NCI-H1930 (cell line): ENCODE measurements at places on chromosomes 5 and 9.

DNA sequence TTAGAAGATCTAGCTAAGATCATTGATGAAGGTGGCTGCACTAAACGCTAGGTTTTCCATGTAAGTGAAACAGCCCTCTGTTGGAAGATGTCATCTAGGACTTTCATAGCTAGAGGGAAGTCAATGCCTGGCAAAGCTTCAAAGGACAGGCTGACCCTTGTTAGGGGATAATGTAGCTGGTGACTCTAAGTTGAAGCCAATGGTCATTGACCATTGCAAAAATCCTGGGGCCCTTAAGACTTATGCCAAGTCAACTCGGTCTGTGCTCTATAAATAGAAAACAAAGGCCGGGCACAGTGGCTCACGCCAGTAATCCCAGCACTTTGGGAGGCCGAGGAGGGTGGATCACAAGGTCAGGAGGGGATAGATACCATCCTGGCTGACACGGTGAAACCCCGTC, 26.6 kb upstream of the FIBCD1 start:
- no peak for DNase-seq

DNA sequence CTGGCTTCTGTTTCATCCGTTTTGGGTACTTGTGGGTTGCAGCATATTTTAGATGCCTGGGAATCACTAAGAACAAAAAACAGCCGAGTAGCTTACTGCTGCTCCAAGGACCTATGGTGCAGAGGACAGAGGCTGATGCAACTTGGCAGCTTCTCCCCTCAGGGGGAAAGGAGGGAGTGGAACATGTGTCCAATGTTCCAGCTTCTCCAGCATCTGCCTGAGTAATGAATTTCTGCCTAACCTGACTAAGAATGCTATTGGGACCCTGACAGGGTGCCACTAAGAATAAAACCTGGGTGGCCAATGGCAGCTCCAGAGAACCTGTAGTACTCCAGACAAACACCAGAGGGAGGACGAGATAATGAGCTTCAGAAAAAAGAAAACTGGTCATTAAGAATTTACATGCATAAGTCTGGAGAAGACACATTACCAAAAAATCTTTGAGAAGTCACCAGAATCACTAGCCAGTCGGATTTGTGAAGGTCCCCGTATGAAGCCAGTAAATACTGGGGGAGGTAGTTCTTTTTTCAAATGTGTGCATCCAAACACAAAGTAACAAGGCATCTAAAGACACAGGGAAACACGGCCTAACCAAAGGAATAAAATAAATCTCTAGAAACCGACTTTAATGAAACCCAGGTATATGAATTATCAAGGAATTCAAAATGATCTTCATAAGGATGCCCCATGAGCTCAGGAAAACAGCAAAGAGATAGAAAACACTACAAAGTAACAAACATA, 293.5 kb downstream of the HINT1 start:
- DNase-seq = no peak

DNA sequence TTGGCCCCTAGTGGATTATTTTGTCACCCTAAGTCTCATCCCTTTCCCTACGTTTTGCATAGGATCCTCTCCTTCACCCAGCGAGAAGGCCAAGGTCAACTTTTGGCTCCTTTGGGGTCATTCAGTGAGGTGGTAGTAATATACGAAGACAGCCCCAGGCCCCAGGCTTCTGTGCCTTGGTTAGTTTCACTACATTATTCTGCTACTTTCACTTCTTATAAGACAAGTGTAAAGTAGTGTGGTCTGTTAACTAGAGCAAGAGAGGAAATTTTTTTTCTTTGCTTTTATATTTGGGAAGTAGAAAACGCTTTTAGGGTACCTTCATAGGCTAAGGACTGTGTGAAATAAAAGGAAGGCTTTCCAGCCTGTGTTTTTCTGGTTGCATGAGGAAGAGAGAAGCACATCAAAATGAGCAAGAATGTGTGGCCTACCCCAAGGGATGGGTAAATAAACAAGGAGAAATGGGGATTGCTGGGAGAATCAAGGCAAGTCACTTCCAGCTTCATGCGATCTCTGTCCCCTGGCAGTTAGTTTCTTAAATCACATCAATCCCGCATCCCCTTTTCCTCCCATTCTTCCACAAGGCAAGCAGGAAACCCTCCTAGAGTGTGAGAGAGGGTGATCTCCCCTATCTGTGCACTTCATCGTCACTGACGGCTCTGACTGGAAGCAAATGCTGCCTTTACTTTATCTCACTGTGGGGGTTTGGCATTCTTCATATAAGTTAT, 677.0 kb upstream of the WWC1 start:
- DNase-seq = no peak

DNA sequence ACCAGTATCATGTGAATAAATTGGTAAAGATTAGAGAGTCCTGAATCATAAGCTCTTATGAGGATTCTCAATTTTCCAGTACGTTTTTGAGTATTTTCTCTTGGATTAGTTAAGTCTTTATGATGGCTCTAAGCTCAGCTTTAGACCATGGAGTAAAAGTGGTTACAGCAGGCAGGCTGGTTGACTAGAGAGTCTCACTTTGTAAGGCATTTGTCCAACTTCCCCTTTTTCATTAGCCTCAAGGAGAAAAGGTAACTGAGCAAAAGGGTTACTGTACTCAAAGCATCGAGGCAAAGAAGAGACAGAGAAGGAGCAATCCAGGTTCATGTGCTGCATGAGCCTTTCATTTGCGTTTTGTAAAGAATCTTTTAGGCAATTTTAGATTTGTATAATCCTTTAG, 8.5 kb downstream of the NOP16 start:
- DNase-seq = no peak

GRCh38 chr5:141420855-141421488, at the start of gene PCDHGA11:
Gene PCDHGA11 (plus strand): TSS chr5:141421051. CDS start chr5:141421228, 177 bp downstream.
- no peak for DNase-seq

DNA sequence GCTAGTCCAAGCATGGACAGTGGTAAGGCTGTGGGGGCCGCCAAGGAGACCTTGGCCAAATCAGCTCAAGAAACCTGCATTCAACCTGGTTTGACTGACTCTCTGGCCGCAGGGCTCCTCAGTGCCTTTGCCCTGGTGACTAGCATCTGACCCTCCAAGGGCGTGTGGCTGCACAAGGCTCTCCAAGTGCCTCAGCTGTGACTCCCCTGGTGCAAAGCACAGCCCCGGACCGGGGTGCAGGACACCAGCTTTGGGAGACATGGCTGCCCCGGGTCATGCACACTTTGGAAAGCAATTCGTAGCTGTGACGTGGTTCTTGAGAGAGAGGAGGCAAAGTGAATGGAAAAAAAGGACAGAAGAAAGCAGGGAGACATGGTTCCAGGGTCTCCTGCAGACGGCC, 245.2 kb upstream of the IRX2 start:
- no peak for DNase-seq

DNA sequence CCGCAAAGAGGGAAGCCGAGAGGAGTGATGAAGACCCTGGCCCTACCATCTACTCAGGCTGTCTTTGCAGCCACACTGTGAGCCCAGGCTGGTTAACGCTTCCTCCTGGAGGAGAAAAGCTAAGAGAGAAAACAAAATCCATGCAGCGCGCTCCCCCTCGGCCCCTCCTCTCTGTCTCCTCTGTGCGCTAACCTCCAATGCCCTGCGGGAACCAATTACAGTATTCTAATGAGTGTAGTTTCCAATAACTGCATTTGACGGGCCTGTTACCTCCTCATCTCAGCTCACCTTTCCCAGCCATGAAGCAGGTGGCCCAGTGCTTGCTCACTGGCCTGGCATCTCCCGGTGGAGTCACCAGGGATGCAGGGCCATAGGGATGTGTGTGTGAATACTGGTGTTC, 565.5 kb downstream of the EBF1 start:
- no peak for DNase-seq

- DNase-seq = no peak
Observed at GRCh38 chr5:83428126-83428525, 43.4 kb upstream of the VCAN start.

DNA sequence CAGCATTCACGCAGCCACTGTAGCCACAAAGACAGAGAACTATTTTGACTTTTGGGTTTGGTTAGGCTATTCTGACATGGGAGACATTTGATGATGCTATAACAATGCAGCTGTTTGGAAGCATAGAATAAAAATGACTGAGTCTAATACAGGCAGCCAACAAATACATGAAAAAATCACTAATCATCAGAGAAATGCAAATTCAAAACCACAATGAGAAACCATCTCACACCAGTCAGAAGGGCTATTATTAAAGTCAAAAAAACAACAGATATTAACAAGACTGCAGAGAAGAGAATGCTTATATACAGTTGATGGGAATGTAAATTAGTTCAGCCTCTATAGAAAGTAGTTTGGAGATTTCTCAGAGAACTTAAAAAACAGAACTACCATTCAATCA, 107.1 kb upstream of the POC5 start:
- no peak for DNase-seq

GRCh38 chr5:152439791-152440190, 34.7 kb upstream of the NMUR2 start:
- no peak for DNase-seq

GRCh38 chr5:173733831-173734501, 117.5 kb upstream of the BOD1 start:
- DNase-seq = no peak

- DNase-seq = no peak
Observed at GRCh38 chr5:41181691-41182564, 31.4 kb downstream of the C6 start.

DNA sequence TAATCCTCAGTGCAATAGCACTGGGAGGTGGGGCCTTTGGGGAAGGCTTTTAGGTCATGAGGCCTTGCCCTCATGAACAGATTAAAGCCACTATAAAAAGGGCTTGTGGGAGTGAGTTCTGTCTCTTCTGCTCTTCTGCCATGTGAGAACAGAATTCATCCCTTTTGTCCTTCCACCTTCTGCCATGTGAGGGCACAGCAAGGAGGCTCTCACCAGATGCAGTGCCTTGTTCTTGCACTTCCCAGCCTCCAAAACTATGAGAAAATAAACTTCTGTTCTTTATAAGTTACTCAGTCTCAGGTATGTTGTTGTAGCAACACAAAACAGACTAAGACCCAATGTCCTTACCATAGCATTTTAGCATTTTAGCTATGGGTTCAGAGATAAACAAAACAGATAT, 81.7 kb upstream of the CPLX2 start:
- no peak for DNase-seq

- DNase-seq = no peak
Observed at GRCh38 chr5:124474528-124475215, 271.8 kb downstream of the ZNF608 start.

DNA sequence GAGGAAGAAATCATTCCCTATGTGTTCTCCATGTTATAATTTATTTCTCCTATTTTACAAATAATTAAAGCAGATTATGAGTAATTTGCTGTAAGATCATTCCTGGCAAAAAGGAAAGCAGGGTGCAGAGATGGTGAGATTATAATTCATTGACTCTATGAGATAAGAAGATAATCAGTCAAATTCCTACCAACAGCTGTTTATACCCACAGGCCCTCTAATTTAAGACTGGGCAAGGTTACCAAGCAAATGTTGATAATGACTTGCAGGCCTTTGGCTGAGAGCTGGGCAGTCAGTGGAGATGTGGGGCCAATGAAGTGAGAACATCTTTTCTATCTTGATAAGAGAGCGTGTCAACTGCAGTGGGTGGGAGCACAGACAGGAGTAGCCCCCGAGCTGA, 222.7 kb downstream of the ICE1 start:
- no peak for DNase-seq

DNA sequence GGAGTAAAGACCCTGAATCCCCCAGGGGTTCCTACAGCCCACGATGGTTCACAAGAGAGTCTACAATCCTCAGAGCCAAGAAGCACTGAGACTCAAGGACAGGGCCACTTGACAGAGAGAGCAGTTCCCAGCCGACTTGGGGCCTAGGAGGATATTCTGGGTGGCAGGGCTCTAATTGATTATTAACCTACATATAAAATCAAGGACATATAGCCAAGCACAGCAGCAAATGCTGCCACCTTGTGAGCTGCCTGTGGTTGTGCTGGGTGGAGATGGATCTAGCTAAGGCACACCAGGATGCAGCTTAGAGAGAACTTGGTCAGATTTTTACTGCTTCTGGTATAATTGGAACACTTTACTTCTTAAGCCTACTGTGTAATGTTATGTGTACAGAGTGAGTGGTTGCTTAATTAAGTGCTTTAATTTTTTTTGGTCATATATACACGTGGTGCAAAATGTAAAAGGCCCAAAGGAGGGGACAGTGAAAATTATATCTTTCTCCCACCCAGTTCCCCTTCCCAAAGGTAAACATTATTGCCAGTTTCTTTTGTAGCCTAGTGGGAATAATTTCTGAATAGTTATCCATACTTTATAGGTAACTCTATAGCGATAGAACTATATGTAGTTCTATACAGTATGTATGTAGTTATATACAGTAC, 78.8 kb downstream of the F2RL2 start:
- DNase-seq = no peak

- no peak for DNase-seq
Observed at GRCh38 chr9:87610200-87611155, 112.8 kb downstream of the DAPK1 start.

DNA sequence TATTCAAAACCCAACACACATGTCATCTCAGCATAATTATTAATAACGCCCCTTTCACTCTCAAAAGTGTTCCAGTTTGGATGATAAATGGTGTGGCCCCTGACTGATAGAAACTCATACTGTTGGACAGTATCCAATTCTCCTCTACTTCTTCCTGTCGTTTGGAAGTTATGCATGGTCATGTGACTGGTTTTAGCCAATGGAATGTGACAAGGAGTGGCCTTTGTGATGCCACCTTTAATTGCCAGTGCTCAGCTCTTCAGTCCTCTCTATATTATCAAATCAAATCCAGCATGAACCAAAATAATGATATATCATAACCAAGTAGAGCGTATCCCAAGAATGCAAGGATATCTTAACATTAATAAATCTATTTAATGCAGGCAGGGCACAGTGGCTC, 117.8 kb upstream of the SPIN1 start:
- DNase-seq = no peak

- DNase-seq = no peak
Observed at GRCh38 chr9:23747088-23748075, 78.7 kb downstream of the ELAVL2 start.

GRCh38 chr5:61551637-61552313, 219.7 kb downstream of the ZSWIM6 start:
- no peak for DNase-seq

GRCh38 chr5:66440202-66440680, 156.0 kb upstream of the MAST4 start:
- no peak for DNase-seq

- DNase-seq = no peak
Observed at GRCh38 chr9:90722071-90722470, 79.4 kb upstream of the DIRAS2 start.
